ENCODE measurements at places on chromosomes 3 and 15.
A peak's percentile ranks its signal among the peaks of the same experiment; 100 is the strongest.

- DNase-seq = no peak
These were observed 30.7 kb downstream of the C3orf38 start for GRCh38 chr3:88180398-88180999.

GRCh38 chr3:45955017-45955647 is 11.9 kb downstream of the CXCR6 start:
- DNase-seq = no peak

DNA sequence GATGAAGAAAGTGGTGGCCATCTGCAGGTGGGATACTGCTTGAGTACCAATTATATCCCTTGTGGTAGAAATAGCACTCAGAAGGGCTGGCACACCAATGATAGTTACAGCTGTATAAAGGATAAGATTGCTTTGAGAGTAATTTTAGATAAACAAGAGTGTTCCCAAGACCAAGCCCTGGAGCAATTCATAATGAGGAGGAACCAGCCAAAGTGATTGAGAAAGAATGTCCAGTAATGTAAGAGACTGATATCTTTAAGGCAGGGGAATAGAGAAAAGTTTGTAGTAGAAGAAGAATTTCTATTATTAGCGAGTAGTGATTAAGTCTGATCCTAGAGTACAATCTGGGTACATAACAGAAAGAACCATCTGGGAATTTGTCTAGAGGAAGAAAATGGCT is 945.1 kb downstream of the OTOL1 start:
- DNase-seq = no peak

GRCh38 chr3:110589341-110589740 is 482.3 kb upstream of the NECTIN3 start:
- DNase-seq = no peak

DNA sequence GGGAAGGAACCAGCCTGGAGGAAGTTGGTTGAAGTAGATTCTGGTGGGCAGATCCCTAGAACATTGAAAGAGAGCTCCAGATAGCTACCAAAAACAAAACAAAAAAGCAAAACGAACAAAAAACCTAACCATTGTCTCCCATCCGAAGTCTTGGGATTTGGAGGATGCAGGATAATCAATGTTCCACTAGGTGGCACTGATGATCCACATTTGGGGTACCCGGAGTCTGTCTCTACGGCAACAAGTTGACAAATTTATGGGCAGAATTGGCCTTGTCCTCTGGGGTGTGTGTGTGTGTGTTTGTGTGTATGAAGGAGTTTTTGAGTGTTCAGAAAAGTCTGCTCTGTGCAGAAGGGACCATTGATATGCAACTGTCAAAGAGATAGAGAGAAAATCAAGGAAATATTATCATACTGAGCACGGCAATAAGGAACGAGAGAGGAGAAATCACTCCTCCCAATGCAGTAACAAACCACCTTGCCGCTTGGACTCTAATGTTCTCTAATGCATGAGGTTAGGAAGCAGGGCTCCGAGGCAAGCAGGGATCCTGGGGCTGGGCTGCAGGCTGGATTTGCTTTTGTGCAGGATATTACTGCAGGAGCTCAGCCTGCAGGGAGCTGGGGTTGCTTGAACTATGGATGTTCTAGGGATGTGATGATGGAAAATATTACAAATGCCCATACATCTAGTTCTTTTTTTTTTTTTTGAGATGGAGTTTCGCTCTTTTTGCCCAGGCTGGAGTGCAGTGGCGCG is 59.8 kb upstream of the KLHL25 start:
- peak; percentile 33 for DNase-seq

DNA sequence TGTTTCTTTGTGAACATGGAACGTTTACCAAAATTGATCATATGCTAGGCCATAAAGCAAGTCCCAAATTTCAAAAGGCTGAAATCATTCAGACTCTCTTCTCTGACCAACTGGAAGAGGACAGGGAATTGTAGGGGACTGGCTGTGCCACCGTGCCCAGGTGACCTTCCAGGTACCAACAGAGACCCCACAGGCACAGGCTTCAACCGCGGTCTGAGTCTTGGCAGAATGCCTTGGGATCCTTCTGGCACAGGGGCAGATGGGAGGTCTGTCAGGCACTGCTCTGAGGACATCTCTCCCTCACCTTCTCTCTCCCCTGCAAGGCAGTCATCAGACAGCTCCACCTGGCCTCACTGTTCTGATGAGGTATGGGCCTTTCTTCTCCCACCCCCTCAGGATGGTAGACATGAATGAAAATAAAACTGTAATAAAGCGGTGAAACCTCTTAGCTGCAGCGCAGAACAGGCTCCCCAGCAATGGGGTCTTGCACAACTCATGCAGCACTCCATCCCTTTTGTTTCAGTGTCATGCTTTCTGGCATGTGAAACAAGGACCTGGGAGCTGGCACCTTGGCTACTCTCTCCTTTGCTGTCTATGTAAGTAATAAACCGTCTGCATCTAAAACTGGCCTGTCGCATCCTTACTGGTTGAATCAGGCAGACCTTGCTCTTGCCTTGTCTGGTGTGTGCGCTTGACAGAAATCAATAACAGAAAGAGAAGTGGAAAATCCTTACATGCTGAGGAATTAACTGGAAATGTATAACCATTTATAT is 289.2 kb downstream of the KLF13 start:
- DNase-seq = no peak

DNA sequence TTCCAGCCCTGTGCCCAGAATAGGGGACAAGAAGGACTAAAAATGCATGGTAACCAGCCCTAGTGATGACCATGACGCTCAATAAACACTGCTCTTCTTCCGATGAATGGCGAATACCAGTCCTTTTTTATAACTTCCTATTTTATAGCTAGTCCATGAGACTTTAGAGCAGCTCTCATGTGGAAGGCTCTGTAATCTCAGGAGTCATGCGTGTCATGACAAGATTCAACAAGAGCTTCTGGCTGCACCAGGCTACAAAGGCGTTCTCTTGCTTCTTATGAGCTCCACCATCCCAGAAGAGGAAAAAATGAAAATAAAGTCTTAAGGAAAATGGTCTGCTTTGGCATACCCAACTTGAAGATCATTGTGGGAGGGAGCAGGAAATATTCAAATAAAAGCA is 141.0 kb downstream of the TMCO5A start:
- no peak for DNase-seq

- DNase-seq = no peak
These were observed 67.0 kb downstream of the CLDN11 start for GRCh38 chr3:170485696-170486095.

- peak; percentile 86 for DNase-seq
These were observed at the start of gene NCEH1 for GRCh38 chr3:172710664-172711453. Gene NCEH1 (minus strand): TSS chr3:172711067. CDS start chr3:172710984, 83 bp downstream.

- no peak for DNase-seq
These were observed 27.8 kb downstream of the WNT7A start for GRCh38 chr3:13851997-13852637.

DNA sequence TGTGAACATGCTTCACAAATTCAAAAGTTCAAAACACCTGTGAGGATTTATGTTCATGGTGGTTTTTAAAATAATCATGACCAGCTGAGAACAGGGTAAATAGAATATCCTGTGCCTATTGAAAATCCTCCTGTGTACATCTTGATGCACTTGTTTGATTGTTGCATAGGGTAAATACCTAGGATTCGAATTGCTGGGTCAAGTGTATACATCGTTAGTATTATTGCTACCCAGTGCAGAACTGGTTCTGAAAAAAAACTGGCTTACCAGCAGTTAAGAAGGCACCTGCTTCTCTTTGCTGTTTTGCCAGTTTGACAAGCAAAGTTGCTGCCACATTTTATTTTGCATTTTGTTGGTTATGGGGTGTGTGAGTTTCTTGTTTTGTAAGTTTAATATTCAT is 272.6 kb downstream of the CLSTN2 start:
- no peak for DNase-seq

DNA sequence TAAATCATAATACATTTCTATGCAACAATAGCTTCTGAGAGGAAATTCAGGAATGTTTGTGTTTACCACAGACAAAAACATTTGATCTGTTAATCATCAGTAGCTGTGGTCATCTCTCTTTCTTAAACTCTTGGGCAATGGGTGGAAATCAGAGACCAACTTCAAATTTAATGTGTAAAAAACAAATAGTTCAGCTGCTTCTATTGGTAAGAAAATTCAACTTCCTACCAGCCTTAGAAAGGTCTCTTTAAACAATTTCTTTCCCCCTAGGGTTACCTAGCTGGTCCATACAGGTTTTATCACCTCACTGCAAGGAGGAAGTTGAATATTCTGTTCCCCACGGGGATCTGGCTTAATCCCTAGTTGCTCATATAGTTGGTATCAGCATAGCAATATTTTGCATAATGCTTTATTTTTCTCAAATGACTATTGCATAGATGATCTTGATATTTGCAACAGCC is 20.3 kb upstream of the PPP4R2 start:
- no peak for DNase-seq

GRCh38 chr3:194756460-194756779 is 70.7 kb downstream of the FAM43A start:
- no peak for DNase-seq

GRCh38 chr3:160384639-160385318 is 14.2 kb downstream of the IFT80 start:
- no peak for DNase-seq

GRCh38 chr15:101210058-101210457 is 41.8 kb downstream of the CHSY1 start:
- no peak for DNase-seq

GRCh38 chr3:33629219-33629618 is 88.8 kb downstream of the CLASP2 start:
- no peak for DNase-seq

DNA sequence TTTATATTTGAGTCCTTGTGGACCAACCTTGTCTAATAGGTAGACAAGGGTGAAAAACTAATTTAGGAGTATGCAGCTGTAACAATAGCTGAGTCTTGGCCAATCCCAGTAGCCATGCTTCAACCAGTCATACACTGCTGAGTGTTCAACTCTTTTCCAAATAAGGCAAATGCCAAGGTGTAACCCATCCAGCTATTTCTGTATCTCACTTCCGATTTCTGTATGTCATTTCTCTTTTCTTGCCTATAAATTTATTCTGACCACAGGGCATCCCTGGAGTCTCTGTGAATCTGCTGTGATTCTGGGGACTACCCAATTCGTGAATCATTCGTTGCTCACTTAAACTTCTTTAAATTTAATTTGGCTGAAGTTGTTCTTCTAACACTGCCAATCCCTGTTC is 93.2 kb downstream of the MAGI1 start:
- no peak for DNase-seq

DNA sequence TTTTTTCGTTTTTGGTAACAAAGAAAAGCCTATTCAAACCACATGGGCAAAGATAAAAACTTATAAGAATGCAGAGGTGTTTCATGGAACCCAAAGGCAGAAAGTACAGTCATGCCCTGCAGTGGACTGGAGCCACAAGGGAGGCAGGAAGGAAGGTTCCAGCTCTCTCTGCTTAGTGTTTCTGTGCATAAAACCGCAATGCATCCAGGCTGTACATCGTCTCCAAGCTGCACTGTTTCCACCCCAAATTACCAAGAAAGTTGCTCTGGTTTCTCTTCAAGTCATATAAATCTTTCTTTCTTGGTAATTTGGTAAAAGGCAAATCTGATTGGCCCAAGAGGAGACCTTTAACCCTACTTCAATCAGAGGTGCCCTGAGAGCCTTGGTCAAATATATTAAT is 15.8 kb downstream of the TRAT1 start:
- peak; percentile 36 for DNase-seq

DNA sequence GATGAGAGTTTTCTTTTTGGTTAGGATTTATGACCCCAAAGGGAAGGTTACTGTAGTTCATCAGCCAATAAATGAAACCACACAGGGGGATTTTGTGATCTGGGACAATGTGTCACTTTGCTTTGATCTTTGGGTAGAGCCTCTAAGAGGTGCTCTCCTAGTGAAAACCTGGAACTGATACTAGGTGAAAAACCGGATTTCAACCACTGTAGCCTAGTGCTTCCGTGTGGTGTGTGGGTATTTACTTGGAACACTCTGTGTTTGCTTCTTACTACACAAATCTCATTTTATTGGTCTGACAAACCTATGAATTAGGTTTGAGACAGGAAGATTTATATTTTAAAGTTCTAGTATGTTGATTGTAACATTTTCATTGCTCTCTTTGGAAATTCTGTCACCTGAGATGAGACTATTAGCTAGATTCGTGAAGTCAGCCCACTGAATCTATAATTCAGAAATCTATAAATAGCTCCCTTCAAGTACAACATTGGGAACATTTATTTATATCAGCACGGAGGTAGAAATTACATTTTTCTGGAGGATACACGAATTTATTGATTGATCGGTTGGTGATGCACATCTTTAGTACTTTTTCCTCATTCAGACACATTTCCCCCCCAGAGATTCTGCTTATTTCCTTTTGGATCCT is 119.8 kb downstream of the AKAP13 start:
- no peak for DNase-seq

DNA sequence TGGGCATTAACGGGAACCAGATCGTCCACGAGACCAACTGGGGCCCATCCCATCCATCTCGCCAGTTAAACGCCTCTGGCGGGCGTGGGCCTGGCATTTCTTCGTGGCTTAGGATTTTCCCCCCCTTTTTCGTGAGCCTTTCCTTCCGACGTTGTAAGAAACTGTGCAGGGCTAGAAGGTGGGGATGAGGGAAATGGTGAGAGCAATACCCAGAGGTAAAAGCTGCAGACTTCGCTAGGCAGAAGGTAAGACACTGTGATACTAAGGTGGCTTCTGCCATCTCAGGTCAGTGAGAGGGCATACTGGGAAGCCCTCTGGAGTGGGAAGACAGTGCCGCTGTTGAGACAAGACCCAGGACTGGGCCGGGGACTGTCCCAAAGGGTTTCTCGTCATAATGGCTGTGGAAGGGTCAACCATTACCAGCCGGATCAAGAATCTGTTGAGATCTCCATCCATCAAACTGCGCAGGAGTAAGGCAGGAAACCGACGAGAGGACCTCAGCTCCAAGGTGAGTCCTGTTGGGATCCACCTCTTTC is 666 bp downstream of the MAPKBP1 start:
- no peak for DNase-seq

Data from CD4-positive, alpha-beta T cell treated with Interleukin-15 for 1 hour (primary cell).